COLO829 (cell line): ENCODE measurements at places on chromosomes 11 and 22.

- no peak for DNase-seq
Observed at GRCh38 chr11:109933126-109933525, 160.1 kb upstream of the ZC3H12C start.

DNA sequence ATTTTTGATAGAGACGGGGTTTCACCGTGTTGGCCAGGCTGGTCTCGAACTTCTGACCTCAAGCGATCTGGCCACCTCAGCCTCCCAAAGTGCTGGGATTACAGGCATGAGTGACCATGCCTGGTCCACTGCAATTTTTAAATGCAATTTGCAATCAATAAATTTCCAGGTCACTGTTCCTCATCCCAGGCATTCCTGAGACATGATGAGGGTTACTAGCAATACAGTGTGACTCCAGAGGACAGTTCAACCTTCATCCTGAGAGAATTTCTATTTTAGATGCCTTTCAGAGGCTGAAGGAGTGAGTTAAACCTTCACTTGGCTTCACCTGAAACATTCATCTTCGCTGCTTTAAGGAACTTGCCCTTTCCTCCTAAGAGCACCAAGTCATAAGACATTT lies 9.7 kb upstream of the UBASH3B start:
- DNase-seq = no peak

GRCh38 chr11:3380706-3381545 lies 2.0 kb upstream of the ZNF195 start:
- DNase-seq = no peak

DNA sequence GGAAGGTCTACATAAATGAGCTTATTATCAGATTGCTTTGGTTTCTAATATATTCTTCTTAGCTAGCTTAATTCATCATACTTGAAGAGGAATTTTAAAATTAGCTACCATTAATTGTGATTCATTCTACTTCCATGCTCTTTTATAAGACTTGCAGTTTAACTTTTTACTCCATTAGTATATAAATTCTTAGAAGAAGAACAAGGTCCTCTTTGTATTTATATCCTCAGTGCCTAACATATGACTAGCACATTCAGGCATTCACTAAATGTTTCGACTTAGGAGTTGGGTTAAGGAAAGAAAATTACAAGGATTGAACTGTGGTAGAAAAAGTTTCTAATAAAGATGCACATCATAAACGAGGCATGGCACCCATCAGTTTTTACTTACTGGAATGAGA lies 1135.5 kb downstream of the JRKL start:
- DNase-seq = peak; percentile 68

DNA sequence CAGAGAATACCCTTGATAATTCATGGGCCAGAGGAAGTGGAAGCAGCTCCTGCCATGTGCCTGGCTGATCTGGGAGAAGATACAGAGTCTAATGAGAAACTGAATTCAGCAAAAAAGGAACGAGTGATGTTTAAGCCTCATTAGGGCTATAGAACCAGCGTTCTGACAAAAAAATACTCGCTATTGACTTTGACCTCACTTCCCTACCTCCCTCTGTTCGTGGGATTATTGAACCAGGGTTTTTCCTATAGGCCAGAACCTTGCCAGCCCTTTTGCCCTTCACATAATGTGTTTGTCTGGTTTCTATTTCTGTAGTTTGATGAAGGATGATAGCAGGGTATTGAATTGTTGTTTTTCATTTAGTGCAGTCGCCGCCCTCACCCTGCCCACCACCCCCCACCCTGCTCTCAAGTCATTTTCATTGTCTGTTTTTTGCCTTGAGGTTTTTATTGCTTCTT lies 7.6 kb upstream of the RBFOX2 start:
- no peak for DNase-seq

DNA sequence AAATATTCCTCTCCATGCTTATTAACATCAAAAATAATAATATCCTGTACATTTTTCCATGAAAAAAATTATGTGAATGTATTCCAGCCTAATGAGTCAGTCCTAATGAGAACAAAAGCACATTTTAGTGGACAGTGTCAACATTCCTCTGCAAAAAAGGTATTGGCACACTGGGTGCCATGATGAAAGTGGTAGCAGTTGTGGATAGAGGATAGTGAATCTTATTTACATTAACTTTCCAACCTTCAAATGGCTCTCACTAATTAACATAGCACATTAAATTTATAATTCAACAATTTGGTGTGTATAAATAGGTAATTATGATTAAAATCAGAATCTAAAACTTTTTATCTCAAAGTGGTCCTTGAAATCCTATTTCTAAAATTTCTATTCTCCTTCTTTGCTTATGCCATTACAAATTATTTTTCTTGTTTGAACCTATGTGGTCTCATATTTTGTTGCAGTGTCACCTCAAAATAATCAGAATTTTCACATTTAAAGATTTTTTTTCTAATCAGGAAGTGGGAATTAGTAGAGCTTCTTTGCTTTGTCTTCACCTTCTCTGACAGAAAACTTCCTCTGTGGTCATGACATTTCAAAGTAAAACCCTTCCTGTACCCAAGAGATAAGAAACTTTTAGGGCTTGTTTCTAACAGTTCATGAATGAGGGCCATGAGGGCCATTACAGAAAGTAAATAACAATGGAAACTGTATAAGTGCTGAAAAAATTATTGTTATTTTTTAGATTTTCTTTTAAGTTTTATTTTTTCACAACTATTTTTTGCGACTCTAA lies 18.7 kb downstream of the SOX6 start:
- DNase-seq = no peak

GRCh38 chr11:2549876-2550605 lies 105.2 kb downstream of the KCNQ1 start:
- no peak for DNase-seq

GRCh38 chr11:122334546-122335339 lies 218.7 kb upstream of the BLID start:
- DNase-seq = peak; percentile 3

- no peak for DNase-seq
Observed at GRCh38 chr11:124761301-124762104, 587 bp downstream of the ESAM start.

DNA sequence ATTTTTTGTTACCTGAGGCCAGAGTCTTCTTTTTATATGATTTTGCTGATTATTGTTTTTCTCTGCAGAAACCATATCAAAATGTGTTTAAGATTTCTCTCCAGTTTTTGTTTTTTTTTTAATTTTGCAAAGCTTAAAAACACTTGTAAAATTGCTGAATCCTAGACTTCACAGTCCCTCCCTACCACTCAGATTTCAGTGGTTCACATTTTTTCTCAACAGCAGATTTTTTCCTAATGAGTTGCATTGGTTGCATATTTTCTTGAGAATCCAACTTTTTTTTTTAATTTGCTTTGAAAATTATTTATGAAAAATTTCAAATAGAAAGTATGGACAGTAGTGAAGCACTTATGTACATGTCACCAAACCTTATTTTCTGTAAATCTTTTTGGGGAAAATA lies 5.8 kb downstream of the ARL14EP start:
- no peak for DNase-seq

- DNase-seq = no peak
Observed at GRCh38 chr11:31643857-31644256, 134.3 kb downstream of the ELP4 start.

DNA sequence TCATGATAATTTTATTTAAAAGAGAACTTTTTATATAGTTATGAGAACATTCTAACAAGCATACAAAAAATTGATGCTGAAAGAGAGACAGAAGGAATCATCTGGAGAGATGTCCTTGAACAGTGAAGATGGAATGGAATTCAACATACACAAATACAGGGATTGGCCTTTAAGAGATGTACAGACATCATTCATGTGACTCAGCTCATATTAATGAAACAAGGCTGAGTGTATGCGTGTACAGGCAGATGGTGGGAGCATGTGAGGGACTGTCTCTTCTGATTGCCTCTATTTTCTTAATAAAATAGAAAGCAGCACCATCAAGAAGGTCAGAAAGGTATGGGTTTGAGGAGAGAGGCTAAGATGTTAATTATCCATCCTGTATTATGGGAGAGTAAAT lies 793.3 kb downstream of the CNTN5 start:
- no peak for DNase-seq

- DNase-seq = no peak
Observed at GRCh38 chr11:34431979-34432378, 6.8 kb upstream of the CAT start.

DNA sequence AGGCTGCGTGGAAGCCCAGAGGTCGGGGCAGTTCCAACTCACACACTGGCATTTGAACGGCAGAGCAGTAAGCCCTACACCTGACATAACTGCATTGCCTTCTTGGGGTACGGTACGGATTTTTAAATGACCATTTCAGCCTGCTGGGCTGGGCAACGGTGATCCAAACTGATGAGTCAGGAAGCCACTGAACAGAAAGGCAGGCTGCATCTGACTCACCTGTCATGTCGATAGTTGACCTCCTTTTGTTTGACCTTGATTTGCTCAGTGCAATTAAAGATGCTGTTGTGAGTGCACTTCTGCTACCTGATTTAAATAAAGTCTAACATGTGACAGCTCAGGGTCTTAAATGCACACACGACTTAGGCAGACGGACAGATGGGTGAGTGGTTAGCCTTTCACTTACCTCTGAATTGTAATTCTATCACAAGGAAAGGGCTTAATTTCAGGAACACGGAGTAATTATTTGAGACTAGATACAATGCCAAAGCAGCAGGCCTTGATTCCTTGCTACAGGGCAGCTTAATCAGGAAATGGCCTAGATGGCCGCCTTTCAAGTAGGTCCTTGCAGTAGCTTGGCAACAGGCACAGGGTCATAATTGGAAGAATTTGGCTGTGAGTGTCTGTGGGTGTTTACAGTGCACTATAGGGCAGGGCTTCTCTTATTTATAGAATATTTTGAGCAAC lies 52.2 kb downstream of the BMAL1 start:
- no peak for DNase-seq

- DNase-seq = peak; percentile 66
Observed at GRCh38 chr11:118488480-118489109, 38.7 kb upstream of the TTC36 start.

DNA sequence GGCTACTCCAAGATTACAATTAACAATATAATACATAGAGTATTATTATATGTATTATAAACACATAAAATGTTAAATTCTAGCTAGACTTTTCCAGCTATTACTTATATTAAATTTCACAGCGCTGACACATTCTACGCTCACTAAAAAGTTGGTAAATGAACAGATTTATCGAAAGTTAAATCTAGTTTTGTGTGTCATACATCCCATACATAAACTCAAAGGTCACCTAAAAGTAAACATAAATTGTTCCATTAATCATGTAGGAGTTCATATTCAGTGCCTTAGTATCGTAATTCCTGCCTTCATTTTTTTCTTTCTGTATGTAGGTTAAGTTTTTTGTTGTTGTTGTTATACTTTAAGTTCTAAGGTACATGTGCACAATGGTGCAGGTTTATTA lies 10.9 kb downstream of the FNBP4 start:
- no peak for DNase-seq

GRCh38 chr11:43955381-43956118 lies 13.1 kb downstream of the C11orf96 start:
- no peak for DNase-seq

GRCh38 chr11:94776351-94777321 lies 8.5 kb downstream of the AMOTL1 start:
- DNase-seq = no peak

GRCh38 chr11:108289699-108290098 lies 66.8 kb downstream of the ATM start:
- DNase-seq = no peak

DNA sequence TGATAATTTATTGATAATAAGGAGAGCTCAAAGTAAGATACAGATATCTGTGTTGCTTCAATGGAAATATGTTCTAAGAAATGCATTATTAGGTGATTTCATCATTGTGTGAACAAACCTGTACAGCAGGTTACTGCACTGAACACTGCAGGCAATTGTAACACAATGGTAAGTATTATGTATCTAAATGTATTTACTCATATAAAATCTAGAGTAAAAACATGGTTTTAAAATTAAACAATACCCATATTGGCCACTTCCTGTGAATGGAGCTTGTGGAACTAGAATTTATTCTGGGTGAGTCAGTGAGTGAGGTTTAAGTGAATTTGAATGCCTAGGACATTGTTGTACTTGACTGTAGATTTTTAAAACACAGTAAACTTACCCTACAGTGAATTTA lies 722.9 kb upstream of the RAG2 start:
- no peak for DNase-seq

GRCh38 chr11:86264649-86265048 lies 20.1 kb downstream of the EED start:
- no peak for DNase-seq

- DNase-seq = no peak
Observed at GRCh38 chr11:2311353-2312133, 9.7 kb downstream of the TSPAN32 start.

DNA sequence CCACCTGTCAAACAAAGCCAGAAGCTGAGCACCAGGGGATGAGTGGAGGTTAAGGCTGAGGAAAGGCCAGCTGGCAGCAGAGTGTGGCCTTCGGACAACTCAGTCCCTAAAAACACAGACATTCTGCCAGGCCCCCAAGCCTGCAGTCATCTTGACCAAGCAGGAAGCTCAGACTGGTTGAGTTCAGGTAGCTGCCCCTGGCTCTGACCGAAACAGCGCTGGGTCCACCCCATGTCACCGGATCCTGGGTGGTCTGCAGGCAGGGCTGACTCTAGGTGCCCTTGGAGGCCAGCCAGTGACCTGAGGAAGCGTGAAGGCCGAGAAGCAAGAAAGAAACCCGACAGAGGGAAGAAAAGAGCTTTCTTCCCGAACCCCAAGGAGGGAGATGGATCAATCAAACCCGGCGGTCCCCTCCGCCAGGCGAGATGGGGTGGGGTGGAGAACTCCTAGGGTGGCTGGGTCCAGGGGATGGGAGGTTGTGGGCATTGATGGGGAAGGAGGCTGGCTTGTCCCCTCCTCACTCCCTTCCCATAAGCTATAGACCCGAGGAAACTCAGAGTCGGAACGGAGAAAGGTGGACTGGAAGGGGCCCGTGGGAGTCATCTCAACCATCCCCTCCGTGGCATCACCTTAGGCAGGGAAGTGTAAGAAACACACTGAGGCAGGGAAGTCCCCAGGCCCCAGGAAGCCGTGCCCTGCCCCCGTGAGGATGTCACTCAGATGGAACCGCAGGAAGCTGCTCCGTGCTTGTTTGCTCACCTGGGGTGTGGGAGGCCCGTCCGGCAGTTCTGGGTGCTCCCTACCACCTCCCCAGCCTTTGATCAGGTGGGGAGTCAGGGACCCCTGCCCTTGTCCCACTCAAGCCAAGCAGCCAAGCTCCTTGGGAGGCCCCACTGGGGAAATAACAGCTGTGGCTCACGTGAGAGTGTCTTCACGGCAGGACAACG lies 11.7 kb downstream of the CXCR5 start:
- DNase-seq = no peak

- DNase-seq = peak; percentile 42
Observed at GRCh38 chr11:33802194-33802950, 28.1 kb upstream of the FBXO3 start.

DNA sequence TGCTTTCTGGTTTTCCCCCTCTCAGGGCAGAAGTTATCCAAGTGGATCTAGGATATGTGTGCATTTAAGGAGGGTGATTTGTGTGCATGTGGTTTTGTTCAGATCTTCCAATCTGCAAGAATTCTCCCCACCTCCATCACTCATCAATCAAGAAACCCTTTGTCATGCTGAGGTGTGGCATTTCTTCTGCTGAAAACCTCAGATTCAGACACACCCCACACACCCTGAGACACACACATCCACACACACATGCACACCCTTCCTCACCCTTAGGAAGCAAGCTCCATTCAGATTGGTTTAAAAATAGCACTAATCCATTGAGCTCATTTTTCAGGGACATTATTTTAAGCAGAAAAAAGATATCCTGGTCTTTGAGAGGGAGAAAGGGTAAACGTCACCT lies 106.1 kb upstream of the HSD17B12 start:
- DNase-seq = no peak
